Endothelial cell of umbilical vein (primary cell): ENCODE measurements at places on chromosomes 16 and 17. TPM values are rescaled to one million over a fixed set of nuclear protein-coding genes. Genes with fewer than 3 reads are reported as not detected.

Gene CD300C
- not detected in 2 replicates for polyA plus RNA-seq

Gene TPPP3
- 0.33 and 0.91 TPM in 2 replicates for polyA plus RNA-seq

Gene QPRT
- 0.40 and 0.41 TPM in 2 replicates for polyA plus RNA-seq

- H3K4me3 ChIP-seq, result no peak within 1 kb of the TSS
- no peak for DNase-seq
- H3K27ac ChIP-seq, result no peak within 1 kb of the TSS
- H3K4me1 ChIP-seq, result no peaks in the 10 kb centered on the region
Measured at GRCh38 chr17:73644145-73645049, at the start of gene SDK2. Gene SDK2, minus strand, starts transcription at chr17:73644445. Its CDS starts 357 bp downstream, at chr17:73644088.

GRCh38 chr17:40524243-40524965 lies 23.0 kb upstream of the TNS4 start:
- no peak overlapping the region for H3K4me3 ChIP-seq
- DNase-seq, result no peak
- no peaks in the 10 kb centered on the region for H3K36me3 ChIP-seq

DNA sequence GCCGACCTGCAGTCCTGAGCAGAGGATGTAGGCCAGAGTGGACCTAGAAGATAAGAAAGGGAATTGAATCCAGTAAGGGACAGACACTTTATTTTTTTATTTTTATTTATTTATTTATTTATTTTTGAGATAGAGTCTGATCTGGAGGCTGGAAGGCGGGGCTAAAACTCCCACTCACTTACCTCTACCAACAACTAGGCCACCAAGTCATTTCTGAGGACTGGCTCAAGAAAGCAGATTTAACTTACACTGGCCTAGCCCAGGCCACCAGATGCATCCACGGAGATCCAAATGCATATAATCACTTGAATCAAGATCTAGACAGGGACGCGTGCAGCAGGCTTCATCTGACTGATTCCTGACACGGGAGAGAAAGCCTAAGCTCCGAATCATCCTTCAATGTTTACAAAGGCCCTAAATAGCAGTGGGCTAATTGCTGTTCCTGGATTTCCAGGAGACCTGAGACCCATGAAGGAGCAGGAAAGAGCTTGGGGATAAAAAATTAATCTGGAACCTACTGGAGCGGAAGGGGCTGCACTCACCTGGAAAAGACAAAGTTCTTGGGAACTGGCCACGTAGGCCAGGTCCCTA lies 1.1 kb upstream of the ALOX12 start:
- no peaks in the 10 kb centered on the region for H3K27me3 ChIP-seq
- H3K4me1 ChIP-seq, result no peaks in the 10 kb centered on the region
- H3K36me3 ChIP-seq, result peaks cover 3% of the 10 kb centered on the region
- H3K27ac ChIP-seq, result no peak overlapping the region
- no peak for DNase-seq
